Stimulated activated CD4-positive, alpha-beta T cell treated with anti-CD3 and anti-CD28 coated beads, Interleukin-15, amount 100 ng/mL, for 1 hour (primary cell): ENCODE measurements at places on chromosomes 2 and 18.

DNA sequence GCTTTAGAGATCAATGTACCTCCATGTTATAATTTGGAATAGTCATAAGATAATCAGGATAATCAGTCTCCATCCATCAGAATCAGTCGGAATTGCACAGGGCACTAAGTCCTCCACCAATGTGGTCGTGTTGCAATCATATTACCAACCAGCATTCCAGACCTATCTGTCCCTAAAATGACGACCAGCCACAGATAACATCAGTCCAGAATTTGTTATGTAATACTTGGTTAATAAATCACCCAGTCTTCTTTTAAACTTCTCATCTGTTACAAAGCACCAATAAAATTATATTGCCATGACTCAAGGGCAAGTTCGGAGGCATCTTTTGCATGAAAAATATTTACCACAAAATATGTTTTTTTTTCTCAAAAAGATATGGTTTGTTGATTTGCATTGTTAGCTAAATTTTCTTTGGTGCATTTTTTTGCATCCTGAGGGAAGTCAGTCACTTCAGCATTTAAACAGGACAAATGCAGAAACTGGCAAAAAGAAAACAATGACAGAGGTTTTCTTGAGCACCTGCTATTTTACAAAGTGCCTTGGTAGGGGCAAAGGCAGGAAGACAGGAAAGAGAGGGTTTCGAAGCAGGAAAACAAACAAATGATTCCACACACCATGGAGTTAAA lies 29.3 kb downstream of the PIEZO2 start:
- no peak for DNase-seq

GRCh38 chr2:17162713-17163112 lies 355.5 kb downstream of the RAD51AP2 start:
- DNase-seq = no peak

DNA sequence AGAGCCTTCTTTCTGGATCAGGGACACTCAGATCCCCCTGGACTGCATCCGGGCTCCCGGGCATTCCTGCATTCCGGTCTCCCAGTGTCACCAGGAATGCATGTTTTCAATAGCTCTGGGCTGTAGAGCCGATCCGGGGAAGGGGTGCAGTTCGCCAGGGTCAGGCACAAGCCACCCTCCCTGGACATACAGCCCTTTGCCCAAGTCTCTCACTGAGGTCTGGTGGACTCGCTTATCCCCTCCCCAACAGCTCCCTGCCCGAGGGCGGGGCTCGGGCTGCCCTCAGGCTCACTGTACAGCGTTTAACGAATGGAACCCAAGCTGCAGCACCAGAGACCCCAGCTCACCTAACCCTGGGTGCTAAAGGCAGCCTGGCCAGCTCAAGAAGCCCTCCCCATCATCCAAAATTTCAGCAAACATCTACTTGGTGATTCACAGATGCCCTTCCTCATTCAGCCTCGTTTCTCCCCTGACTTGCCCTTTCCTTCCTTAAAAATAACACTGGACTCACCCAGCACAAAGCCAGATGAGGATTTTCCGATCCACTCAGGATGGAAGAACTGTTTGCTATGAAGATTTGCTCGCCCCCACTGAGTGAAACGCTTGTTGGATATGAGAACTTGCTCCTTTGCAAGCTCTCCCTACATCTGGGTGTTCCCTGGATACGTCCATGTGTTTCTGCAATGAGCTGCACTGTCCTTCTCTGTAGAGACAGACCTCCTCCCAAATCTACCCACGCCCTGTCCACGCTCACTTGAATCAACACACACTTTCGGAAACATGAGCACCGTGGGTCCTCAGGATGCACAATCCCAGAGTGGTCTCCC lies 58.1 kb downstream of the PXDN start:
- DNase-seq = no peak

DNA sequence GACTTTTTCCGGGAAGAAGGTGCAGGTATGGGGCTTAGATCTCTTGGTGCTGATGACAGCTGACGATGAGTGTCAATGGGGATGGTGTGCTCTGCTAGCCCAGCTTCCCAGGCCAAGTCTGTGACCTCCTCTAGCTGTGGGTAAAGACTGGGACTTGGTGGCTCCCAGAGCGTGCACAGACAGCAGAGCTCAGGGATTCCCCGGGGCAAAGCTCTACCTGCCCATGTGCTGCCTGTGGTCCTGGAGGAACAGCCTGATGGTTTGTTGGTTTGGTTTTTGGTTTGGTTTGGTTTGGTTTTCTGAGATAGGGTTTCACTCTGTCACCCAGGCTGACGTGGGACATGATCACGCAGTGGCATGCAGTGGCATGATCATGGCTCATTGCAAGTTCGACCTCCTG lies 19.2 kb downstream of the ATP6V1B1 start:
- DNase-seq = no peak

DNA sequence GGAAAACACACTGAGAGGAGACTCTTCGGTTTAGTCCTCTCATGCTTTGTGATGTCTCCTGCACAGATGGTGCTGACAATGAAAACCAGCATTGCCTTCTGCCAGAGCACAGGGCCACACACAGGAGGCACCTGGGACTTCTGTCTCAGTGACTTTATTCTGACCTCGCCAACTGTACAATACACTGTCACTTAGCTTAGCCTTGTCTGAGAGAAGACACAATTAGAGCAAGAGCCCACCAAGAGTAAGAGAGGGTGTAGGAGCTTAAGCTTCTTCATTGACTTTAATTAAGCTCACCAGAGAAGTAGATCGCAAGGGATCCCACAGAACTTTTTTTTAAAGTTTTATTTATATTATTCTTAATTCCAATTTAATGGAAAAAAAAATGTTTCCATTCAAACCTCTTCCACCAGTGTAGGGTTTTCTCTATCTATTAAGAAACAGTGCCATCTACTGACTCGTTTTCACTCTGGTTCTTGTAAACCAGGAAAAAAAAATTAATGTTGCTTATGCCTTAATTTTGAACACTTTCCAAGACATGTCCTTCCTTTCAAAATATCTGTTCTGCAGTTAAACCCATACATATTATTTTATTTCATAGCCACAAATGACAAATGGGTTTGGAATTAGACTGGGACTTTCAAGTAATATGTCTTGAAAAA lies 42.4 kb upstream of the DDX18 start:
- DNase-seq = no peak

DNA sequence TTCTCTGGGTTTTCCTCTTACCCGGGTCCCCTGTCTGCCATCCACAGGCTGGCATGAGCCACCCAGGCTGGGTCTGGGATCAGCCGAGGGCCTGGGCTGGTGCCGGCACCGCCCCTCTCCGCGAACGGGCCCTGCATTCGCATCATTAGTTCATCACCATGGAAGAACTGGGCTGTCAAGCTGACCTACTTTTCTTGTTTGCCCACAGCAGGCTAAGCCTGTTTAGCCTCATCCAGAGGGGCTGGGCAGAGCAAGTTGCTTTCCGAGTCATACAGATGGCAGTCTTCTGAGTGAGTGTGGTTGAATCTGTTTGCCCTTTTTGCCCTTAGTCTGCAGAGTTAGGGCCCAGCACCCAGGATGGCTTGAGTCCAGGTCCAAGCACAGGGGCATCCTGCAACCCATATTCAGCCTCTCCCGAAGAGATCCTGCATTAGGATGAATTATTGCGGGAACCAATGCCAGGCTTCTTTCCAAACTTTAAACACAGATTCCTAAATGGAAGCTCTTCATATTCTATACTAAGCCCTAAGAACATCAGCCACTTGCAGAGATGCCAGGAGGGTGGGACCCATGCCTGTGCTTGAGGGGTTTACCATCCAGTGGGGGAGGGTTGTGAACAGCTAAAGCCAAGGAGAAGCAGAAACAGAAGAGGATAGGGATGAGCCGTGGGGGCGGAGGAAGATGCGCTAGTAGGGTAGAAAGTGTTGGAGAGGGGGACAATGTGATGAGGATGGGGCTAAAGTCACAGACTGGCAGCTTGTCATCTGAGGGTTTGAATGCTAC lies 68.0 kb downstream of the NPAS2 start:
- no peak for DNase-seq

- DNase-seq = no peak
Measured at GRCh38 chr2:84386336-84387040, 72.6 kb downstream of the SUCLG1 start.

GRCh38 chr18:12819322-12819721 lies 64.7 kb downstream of the PTPN2 start:
- DNase-seq = no peak

- no peak for DNase-seq
Measured at GRCh38 chr2:37425408-37425807, 81.0 kb downstream of the QPCT start.

- no peak for DNase-seq
Measured at GRCh38 chr2:112084689-112085374, 29.8 kb downstream of the TMEM87B start.

- DNase-seq = no peak
Measured at GRCh38 chr2:66667301-66667700, 232.4 kb downstream of the MEIS1 start.

DNA sequence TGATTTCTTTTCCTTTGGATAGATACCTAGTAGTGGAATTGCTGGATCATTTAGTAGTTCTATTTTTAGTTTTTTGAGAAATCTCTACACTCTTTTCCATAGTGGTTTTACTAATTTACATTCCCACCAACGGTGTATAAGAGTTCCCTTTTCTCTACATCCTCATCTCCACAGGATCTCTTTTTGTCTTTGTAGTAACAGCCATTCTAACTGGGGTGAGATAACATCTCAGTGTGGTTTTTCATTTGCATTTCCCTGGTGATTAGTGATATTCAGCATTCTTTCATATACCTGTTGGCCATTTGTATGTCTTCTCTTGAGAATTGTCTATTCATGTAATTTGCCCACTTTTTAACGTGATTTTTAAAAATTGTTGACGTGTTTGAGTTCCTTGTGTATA lies 13.8 kb downstream of the RFTN2 start:
- DNase-seq = no peak

DNA sequence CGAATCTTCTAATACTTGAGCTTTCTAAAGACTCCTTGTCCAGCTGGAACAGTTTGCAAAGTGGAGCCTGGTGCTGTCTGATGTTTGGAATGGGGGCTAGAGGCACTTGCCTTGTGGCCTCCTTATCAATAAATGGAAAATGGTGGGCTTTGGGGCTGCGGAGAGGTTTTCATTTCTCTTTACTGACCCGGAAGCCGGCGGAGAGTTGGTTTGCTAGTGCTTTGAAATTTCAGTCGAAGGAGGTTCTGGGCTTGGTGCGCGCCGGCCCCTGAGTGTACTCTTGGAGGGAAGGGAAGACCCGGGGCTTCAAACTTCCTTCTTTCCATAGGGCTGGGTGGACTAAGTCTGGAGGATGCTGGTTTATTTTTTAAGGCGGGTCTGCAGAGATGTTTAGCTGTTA lies 714 bp downstream of the RPIA start:
- peak; percentile 14 for DNase-seq

GRCh38 chr2:26245810-26246209 lies 1.1 kb downstream of the HADHB start:
- no peak for DNase-seq
